Activated T-cell treated with anti-CD3 and anti-CD28 coated beads for 1 hour (primary cell): ENCODE measurements at places on chromosomes 2 and 18.

GRCh38 chr18:63368611-63369010, 1.6 kb upstream of the KDSR start:
- no peak for DNase-seq

- no peak for DNase-seq
Measured at GRCh38 chr2:54629914-54630857, 93.3 kb upstream of the EML6 start.

- no peak for DNase-seq
Measured at GRCh38 chr2:112547333-112547732, 5.1 kb downstream of the POLR1B start.

GRCh38 chr2:21052044-21052443, 8.2 kb upstream of the APOB start:
- DNase-seq = no peak

DNA sequence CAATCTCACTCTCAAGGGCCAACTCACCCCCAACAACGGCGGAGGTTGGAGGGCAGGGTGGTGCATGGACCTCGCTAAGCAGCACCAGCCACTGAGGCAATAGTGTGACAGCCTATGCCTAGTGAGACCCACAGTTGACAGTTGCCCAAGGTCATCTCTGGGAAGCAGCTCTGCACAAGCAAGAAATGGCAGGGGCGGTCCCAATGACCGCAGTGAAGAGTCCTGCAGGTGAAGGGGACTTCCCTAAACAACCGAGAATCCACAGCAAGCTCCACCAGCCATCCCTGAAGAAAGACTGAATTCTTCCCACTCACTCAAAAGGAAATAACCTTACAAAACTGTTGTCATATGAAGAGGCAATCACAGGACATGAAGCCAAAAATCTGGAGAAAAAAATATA, 313.4 kb upstream of the ID2 start:
- no peak for DNase-seq

DNA sequence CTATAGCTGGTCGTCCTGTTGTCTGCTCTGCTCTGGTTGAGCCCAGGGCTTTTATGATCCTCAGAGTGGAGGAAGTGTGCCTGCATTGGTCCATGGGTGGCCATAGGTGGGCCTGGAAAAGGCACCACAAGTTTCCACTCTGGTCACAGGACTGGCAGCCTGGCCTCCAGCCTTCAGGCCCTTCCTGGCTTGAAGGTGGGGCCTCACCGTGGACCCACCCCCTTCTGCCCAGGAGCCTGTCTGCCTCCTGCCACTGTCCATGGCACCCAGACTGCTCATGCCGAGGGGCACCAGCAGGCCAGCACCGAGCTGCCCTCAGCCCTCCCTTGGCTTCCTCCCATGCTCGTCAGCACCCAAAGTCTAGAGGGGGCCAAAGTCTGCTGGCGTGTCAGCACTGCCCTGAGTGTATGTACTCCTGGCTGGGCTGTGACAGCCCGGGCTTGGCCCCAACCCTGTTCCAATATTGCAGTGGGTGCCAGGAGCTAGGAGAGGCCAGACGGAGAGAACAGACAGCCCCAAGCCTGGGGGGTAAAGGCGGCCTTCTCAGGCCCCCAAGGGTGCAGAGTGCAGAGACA, 529.4 kb downstream of the DCC start:
- DNase-seq = no peak

DNA sequence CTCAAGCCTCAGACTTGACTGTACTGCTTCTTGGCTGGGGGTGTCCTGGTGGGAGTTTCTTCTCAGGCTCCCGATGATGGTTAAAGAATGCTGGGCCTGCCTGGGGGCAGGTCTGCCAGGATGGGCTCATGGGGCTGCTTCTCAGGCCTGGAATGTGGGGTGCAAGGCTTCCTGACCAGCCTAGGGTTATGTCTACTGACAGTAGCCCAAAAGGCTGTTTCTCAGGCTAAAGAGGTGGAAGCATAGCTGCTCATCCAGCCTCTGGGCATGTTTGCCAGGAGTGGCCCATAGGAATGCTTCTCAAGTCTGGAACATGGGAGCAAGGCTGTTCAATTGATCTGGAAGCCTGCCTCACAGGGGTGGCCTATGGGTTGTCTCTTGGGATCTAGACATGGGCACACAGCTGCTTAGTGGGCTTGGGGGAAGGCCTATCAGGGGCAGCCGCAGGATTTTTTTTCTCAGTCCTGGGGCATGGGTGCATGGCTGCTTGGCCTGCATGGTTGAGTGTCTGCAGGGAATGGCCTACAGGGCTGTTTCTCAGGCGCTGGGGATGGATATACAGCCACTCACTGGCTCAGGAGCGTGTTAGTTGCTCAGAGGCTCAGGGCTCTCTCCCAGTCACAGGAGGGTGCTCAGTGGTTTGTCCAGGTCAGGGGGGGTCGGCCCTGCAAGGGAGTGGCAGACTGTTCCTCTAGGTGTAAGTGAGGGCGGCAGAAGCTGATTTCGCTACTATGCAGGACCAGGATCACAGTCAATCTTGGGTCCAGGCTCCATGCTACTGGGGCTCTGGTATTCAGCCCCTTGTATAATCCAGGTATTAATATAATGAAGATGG, 617.3 kb upstream of the REG3G start:
- DNase-seq = no peak

DNA sequence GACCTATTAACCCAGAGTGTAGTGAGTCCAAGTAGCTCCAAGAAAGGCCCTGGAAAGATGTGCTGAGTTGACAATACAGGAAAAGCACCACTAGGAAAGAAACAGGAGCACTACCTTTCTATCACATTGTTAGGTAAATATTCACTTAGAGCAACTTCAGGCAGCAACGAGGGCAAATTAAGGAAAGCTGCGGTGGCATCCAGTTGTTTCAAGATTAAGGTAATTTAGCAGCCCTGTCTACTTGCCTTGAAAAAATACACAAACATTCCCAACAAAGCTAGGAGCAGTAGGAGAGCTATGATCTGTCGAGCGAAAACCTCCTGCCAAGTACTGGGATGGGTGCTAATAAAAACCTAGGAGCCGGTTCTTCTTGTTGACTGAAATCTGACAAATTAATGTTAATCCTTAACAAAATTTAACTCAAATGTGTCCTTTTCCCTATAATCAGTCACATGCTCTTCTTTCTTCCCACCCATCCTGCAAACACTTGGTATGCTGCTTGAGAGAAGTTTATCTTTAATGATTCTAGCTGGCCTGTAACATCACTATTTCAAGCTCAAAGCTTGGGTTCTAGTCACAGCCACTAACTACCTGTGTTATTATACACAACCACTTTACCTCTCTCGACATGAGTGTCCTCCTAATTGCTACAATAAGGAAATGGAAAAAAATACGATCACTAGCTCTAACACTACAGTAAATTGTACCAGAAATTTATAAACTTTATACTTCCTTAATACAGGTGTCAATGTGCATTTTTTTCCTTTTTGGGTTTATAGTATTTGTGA, 2.0 kb downstream of the ACAA2 start:
- no peak for DNase-seq

- no peak for DNase-seq
Measured at GRCh38 chr2:230910546-230911177, 14.4 kb downstream of the GPR55 start.

DNA sequence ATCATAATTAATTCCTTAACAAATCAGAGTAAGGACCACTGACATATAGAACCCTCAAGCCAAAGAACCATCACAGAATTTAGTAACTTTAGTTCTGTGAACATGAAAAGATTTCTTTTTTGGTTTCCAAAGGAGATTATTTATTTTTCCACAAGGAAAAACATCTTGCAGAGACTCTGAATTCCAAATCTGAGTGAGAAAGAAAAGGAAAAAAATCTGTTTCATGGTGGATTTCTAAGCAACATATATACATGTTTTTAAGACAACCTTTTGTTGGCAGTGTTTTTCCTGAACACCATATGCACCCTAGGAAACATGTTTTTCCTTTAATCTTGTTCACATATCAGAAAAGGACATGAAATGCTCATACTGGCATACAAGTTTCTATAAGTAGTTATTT, 149.8 kb downstream of the AGPS start:
- no peak for DNase-seq

DNA sequence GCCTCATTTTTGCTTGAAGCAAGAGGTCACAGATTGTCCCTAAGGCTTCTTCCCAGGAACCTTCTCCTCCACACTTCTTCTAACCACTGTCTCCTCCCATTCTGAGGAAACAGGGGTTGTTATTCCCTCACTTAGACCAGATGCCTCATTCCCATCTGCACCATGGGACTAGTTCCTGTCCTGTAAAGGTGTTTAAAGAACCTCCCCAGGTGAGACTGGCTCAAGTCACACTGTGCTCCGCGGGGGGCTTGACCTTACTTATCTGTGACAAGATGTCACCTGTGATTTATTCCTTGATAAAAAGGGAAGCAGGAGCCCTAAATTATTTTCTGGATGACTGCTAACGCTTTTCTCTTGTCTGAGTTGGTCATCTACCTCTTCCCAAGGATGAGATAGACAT, 8.2 kb upstream of the CDH2 start:
- DNase-seq = no peak

DNA sequence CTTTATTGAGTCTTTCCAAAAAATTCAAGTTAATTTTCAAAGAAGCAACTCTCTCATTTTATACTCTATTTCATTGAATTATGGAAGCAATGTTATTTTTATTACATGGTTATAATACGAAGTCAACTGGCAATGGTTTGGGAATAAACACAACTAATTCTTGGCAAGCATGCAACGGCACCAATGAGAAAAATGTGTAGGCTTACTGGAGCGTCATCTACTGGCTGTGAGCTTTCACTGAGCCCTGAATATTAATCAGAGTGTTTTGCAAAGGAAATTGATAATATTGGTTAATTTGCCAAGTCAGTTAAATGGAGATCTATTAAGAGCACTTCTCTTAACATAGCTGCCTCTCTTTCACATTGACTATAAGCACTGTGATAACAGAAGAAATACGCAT, 163.9 kb downstream of the IKZF2 start:
- no peak for DNase-seq

DNA sequence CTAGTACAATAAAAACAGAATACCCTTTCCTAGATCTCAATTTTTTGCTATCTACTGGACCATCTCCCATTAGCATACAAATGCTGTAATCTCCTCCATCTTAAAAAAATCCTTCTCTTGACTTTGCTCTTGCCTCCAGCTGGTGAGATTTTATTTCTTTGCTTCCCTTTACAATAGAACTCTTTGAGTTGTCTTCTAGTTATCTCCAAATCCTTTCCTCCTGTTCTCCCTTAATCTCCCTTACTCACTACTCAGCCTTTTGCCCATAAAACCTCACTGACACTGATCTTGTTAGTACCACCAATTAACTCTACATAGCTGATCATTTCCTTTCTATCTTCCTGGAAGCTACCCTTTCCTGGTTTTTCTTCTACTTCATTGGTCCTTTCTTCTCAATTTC, 63.5 kb upstream of the FRZB start:
- DNase-seq = no peak

- no peak for DNase-seq
Measured at GRCh38 chr2:12151716-12152115, 405.3 kb downstream of the LPIN1 start.
